Smooth muscle cell of the coronary artery (primary cell): ENCODE measurements at places on chromosomes 12 and 14. TPM values are rescaled to one million over a fixed set of nuclear protein-coding genes. Genes with fewer than 3 reads are reported as not detected.

The FANCM gene
- 2.2 and 4.1 TPM in 2 replicates for total RNA-seq

The TAS2R9 gene
- not detected in 2 replicates for total RNA-seq

The INSM2 gene
- total RNA-seq = not detected in 2 replicates

The GIT2 gene
- total RNA-seq = 28.2 and 37.3 TPM in 2 replicates

The TMEM52B gene
- total RNA-seq = not detected in 2 replicates

The KIF5A gene
- total RNA-seq = 0.15 and 0.23 TPM in 2 replicates

The CMA1 gene
- not detected in 2 replicates for total RNA-seq

The WASHC3 gene
- total RNA-seq = 65.9 and 78.2 TPM in 2 replicates

The FGF23 gene
- total RNA-seq = not detected in 2 replicates

The CACNA1C gene
- total RNA-seq = 1.7 and 7.4 TPM in 2 replicates

The CLEC14A gene
- 0.15 and 0.47 TPM in 2 replicates for total RNA-seq

The CLEC6A gene
- total RNA-seq = not detected in 2 replicates

The RASSF9 gene
- 1.1 and 1.2 TPM in 2 replicates for total RNA-seq

The MAP1LC3B2 gene
- 0.15 TPM in 1 of 2 replicates, not detected in the other for total RNA-seq

The ALDH1L2 gene
- total RNA-seq = 20.4 and 40.1 TPM in 2 replicates

The SYT1 gene
- 0.70 and 22.9 TPM in 2 replicates for total RNA-seq

The CLEC1B gene
- total RNA-seq = not detected in 2 replicates

The LRRC10 gene
- not detected in 2 replicates for total RNA-seq

The DHRS2 gene
- 0.08 and 0.12 TPM in 2 replicates for total RNA-seq

The RALGAPA1 gene
- total RNA-seq = 16.1 and 20.2 TPM in 2 replicates

The PIWIL1 gene
- not detected in 2 replicates for total RNA-seq

The COL2A1 gene
- total RNA-seq = not detected in 2 replicates

The MYBPC1 gene
- not detected in 2 replicates for total RNA-seq

The MYF6 gene
- total RNA-seq = not detected in 2 replicates

The C1QL4 gene
- total RNA-seq = 0.45 TPM in 1 of 2 replicates, not detected in the other

The MSI1 gene
- not detected in 2 replicates for total RNA-seq

The RIN3 gene
- 2.3 and 2.6 TPM in 2 replicates for total RNA-seq

The ALDH6A1 gene
- total RNA-seq = 26.9 and 33.7 TPM in 2 replicates

The SLC5A8 gene
- total RNA-seq = not detected in 2 replicates

The STRAP gene
- 40.1 and 87.4 TPM in 2 replicates for total RNA-seq

The NPFF gene
- not detected in 2 replicates for total RNA-seq

The DACT1 gene
- 9.8 and 54.6 TPM in 2 replicates for total RNA-seq

The EML5 gene
- total RNA-seq = 0.70 TPM in 1 of 2 replicates, not detected in the other

The HAL gene
- under 0.01 and 0.47 TPM in 2 replicates for total RNA-seq

The RASAL1 gene
- not detected in 2 replicates for total RNA-seq

The SRRM4 gene
- not detected in 2 replicates for total RNA-seq

The PHLDA1 gene
- 23.9 and 33.2 TPM in 2 replicates for total RNA-seq

The PRH2 gene
- total RNA-seq = not detected in 2 replicates

The SLC10A1 gene
- total RNA-seq = not detected in 2 replicates

The SYNDIG1L gene
- total RNA-seq = not detected in 2 replicates

The CLMN gene
- total RNA-seq = 0.15 and 0.23 TPM in 2 replicates

The SPTB gene
- 0.15 TPM in 1 of 2 replicates, not detected in the other for total RNA-seq

The KLRC2 gene
- not detected in 2 replicates for total RNA-seq

The DPPA3 gene
- not detected in 2 replicates for total RNA-seq

The LRTM2 gene
- not detected in 2 replicates for total RNA-seq

The PPP1R1A gene
- total RNA-seq = not detected in 2 replicates

The RPL10L gene
- total RNA-seq = not detected in 2 replicates
